Activated CD8-positive, alpha-beta memory T cell treated with anti-CD3 and anti-CD28 coated beads, Interleukin-2, amount 10 ng/mL, durations not matched to agents 7 days and 5 days (primary cell): ENCODE measurements at places on chromosomes 4 and X.

- no peak for DNase-seq
These were observed 174.1 kb downstream of the DCLK2 start for GRCh38 chr4:150252306-150252705.

GRCh38 chr4:119570401-119570800, 58.2 kb downstream of the PDE5A start:
- DNase-seq, result no peak

DNA sequence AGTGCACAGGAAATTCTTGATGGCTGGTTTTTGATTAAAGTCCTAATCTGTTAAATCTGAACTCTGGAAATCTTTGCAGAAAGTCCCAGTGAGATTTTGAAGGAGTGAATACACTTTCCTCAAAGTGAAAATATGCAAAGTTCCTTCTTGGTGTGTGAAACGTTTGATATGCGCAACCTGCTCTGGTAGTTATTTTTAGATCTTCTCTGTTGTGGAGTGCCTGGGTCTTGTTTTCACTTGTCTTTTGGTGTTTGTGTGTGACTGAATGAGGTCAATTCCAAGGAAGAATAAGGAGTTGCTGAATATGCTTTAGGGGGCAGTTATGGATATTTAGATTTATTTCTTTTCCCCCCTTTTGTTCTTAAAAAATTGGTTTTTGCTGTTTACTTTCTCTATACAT, 41.7 kb downstream of the SCML1 start:
- no peak for DNase-seq

- DNase-seq, result no peak
These were observed 144.3 kb downstream of the RTL3 start for GRCh38 chrX:78514852-78515251.

DNA sequence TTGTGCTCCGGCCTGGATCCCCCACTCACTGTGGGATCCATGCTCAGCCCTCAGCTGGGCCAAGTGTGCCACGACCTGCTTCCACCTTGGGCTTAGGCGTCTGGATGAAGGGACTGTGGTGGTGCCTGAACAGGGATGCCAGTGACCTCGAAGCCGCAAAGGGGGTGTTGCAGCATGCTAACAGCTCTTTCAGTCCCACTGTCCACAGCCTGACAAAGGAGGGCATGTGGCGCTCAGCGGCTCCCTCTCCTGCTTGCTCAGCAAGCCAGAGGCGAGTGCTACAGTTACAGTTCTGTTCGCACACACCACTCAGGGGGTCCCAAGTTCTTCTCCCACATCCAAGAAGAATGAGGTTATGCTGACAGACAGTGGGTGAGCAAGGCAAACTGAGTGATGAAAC, 5.2 kb upstream of the IGBP1 start:
- DNase-seq, result no peak

GRCh38 chr4:107692202-107692601, 27.8 kb downstream of the PAPSS1 start:
- DNase-seq, result no peak

GRCh38 chr4:35463251-35463952, 780.9 kb downstream of the ARAP2 start:
- no peak for DNase-seq

GRCh38 chrX:46165866-46166265, 379.4 kb downstream of the ZNF674 start:
- DNase-seq, result no peak

DNA sequence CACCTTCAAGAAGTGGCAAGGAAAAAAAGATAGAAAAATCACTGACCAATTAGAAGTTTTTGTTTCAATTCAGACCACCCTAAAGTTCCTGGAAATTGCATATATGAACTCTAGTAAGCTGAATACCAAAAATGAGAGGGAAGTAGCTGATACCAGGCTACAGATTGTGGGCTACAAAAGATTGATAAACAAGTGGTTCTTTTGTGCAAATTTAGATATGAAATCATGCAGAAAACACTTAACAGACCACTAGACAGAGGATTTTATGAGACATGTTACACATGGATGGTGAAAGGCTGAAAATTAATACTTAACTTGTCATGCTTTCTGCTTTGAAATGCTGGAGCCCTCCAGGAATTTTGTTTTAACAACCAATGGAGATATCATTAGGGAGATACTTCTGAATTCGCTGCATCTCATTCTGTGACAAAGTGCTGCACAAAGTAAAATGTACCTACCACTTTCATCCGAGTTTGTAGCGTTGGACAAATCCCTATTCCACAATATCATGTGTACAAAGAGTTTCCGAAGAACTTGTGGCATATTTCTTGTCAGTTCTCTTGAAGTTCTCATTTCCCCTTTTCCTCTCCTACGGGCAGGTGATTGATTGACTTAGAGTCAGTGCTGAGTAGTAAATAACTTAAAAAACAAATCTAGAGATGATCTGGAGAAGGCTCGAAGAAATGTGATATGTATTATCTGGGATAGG, 235.0 kb downstream of the PALLD start:
- DNase-seq, result no peak

DNA sequence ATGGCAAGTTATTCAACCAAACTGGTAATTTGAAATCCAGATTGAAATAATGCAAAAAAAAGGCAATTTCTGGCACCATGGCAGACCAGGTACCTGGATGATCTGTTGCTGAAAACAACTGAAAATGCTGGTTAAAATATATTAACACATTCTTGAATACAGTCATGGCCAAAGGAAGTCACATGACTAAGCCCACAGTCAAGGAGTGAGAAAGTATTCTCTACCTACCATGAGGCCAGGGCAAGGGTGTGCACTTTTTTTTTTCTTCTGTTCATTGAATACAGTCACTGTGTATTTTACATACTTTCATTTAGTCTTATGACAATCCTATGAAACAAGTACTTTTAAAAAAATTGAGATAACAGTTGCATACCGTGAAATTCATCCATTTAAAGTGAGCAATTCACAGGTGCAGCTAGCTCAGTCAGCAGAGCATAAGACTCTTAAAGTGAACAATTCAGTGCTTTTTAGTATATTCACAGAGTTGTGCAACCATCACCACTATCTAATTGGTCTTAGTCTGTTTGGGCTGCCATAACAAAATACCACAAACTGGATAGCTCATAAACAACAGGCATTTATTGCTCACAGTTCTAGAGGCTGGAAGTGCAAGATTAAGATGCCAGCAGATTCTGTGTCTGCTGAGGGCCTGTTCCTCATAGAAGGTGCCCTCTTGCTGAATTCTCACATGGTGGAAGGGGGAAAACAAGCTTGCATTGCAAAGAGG, 4.8 kb upstream of the MPP1 start:
- no peak for DNase-seq

DNA sequence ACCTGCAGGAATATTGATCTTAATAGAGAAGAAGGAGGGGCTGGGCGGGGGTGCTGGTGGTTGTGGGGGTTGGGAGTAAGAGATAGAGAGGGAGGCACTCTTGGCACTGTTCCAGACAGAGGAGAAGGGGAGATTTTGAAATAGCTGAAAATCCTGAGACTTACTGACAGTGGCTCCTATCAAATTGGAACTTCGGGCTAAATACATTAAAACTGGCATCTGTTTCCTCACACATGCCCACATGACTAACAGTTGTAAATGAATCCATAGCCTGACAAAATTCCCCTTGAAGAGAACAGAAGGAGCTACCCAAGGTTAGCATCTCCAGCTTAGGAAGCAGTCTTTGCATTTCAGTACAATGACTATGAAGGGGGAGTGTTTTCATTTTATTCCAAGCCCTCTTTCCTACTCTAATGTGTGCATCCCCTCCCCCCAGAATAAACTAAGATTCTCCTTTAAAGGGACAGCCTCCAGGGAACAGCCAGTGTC, 1.4 kb downstream of the DCX start:
- DNase-seq, result no peak

DNA sequence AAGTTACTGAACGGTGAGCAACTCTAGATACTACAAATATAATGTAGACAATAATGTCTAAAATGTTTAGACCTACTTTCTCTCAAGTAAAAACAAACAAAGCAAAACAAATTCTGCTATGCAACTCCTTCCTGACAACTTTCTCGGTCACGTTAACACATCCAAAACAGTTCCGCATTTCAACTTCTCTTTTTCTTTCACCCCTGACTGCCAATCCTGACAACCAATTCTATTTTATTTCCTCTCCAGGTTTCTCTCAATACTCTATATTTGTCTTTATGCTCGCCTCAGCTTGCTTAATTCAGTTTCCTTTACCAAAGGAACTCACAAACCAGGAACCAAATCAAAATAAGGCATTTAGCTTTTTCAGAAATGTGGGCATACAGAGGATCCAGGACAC, 513.0 kb downstream of the FSTL5 start:
- DNase-seq, result no peak

DNA sequence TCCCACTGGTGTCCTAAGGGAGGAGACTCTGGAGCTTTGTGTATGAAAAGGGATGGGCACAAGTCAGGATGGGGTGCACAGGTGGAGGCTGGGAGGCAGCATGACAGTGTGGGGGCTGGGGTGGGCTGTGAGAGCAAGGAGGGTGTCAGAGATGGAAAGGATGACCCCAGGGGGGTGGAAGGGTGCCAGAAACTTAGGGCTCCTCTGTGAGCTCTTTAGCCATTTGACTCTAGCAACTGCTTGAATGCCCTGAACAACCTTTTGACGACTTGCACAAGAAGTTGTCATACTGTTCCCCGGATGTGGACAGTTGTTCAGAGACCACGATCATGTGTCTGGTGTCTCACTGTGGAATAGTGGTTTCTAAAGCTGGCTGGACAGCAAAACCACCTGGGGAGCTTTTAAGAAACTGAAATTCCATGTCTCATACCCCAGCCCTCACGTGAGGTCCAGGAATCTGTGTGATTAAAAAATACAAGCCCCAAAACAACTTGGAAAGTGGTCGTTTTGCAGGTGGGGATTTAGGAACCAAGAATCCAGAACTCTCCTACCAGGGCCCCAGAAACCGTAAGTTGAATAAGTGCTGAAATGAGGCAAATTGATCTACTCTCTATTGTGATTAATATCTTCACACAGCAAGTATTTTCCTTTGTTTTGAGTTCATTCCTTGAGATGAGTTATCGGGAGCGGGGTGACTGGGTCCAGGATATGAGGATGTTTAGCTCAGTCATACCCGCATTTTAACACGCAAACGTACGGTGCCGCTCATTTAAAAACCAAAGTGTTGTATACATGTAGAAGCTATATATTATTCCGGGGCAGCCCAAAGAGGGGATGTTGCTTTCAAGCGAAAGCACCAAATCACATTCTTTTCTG, 3.4 kb downstream of the RHOH start:
- peak; percentile 94 for DNase-seq

- DNase-seq, result no peak
These were observed 35.7 kb downstream of the LDB2 start for GRCh38 chr4:16862697-16863096.

DNA sequence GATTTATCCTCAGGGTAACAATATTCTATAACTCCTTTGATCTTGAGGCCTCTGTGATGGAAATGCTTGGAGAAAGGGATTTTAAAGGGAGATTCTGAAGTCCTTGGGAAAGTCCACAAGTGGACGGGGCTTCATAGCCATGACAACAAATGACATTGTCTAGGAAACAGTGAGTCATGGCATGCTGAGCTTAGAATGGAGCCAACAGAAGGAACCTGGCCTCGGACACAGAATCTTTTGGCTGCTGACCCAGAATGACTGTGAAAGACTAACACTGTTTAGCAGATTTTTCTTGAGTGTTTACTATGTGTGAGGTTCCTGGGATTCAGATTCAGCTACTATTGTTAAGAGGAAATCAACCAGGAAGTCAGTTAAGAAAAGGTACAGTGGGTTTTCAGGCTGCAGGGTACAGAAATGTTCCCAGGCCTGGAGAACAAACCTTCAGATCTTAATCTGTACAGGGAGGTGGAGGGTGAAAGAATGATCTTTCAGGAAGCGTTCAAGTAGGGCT, 18.1 kb upstream of the CXCL2 start:
- no peak for DNase-seq

GRCh38 chr4:111362941-111363361, 740.1 kb upstream of the PITX2 start:
- DNase-seq, result no peak
